ENCODE measurements at places on chromosomes 1 and 21.

DNA sequence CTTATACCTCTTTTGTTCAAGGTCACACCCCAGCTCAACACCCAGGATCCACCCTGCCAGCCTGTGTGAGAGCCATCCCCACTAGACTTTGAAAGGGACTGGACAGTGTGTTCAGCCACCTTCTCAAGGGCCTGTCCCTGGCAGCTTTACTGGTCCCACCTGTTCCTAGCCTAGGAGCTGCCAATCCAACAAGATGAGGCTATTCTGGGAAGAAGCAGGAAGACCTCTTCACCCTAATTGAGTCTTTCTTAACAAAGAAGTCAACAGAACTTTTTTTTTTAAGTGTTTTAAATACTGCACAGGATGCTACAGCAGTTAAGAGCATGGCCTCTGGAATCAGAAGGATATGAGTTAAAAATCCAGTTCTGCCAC, 95.8 kb upstream of the HOOK1 start:
- DNase-seq, result no peak

- DNase-seq, result no peak
Measured at GRCh38 chr1:108071601-108072000, 106.6 kb upstream of the VAV3 start.

- no peak for DNase-seq
Measured at GRCh38 chr1:115090540-115090939, 1.2 kb upstream of the TSPAN2 start.

- peak; percentile 29 for DNase-seq
Measured at GRCh38 chr21:38075833-38076587, 159.8 kb upstream of the KCNJ6 start.

GRCh38 chr1:109687641-109688499, at the start of gene GSTM1:
Gene GSTM1, plus strand, starts transcription at chr1:109687817. Its CDS starts 57 bp downstream, at chr1:109687874.
- no peak for DNase-seq

- DNase-seq, result no peak
Measured at GRCh38 chr1:62572476-62572875, 24.8 kb upstream of the ANGPTL3 start.

- no peak for DNase-seq
Measured at GRCh38 chr1:61210435-61211154, 128.2 kb downstream of the NFIA start.

DNA sequence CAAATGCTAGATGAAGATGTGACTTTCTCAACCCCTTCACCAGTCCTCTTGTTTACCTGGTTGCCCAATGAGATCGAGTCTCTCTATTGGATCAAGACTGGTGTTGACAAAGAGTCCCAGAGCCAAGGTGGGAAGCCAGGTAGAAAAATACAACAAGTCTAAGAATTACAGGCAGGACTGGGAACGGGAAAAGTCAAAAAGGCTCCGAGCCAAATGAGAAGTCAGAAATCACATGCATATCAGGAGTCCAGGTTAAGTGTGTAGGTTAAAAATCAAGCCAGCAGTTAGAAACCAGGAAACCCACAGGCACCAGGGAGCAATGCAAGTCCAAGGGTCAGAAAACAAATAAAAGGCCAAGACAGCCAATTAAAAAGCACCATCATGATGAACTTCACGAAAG, 27.4 kb upstream of the DUSP23 start:
- DNase-seq, result no peak

GRCh38 chr1:202113690-202114300, 8.9 kb upstream of the GPR37L1 start:
- no peak for DNase-seq

DNA sequence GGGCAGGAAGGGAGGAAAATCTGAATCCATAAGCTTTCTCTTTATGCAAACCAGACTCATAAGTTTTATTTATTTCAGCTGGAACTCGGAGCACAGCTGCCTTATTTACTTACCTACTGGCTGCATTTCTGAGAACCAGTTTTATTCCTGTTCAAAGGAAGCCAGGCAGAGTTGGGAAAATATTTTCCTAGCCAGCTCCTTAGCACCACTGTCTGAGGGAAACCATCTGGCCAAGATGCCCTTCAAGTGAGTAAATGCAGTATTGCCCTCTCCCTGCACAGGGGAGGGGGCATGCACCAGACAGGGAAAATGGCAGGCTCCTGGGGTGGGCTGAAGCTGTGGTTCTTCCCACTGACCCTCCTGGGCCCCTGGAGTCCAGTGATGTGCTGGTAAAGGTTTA, 28.9 kb upstream of the FMOD start:
- DNase-seq, result no peak

DNA sequence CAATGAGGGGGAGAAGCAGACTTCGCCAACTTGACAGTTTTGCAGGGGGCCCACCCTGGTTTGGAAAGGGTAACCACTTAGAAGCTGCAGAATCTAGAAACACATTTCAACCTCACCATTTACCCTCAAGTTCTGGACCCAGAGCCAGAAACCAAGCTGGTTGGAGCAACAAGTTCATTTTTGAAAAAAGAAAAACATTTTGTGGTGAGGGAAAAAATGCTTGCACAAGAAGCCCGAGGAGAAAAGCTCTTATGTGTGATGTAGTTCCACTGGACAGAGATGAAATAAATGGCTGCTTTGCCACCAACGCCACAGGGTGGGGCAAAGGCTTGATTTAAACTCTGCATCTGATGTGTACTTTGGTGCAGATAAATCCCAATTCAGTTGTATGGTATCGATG, 10.6 kb upstream of the NGF start:
- DNase-seq, result no peak

GRCh38 chr1:60867782-60868181, 214.6 kb upstream of the NFIA start:
- DNase-seq, result no peak

DNA sequence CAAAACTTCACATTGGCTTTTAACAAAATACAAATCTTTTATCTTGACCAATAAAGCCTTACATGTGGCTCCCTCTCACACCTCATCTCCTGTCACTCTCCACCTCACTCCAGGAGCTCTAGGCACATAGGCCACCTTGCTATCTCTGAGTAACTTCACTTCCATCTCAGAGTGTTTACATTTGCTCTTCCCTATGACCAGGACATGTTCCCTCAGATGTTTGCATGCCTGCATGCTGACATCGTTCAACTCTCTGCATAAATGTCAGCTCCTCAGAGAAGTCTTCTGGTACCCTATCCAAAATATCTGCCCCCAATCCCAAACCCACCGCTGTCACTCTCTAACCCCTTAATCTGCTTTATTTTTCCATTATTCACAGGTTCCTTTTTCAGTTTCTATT, 110.9 kb downstream of the TOMM20 start:
- no peak for DNase-seq

GRCh38 chr1:214850432-214851050, 232.0 kb upstream of the KCNK2 start:
- no peak for DNase-seq

DNA sequence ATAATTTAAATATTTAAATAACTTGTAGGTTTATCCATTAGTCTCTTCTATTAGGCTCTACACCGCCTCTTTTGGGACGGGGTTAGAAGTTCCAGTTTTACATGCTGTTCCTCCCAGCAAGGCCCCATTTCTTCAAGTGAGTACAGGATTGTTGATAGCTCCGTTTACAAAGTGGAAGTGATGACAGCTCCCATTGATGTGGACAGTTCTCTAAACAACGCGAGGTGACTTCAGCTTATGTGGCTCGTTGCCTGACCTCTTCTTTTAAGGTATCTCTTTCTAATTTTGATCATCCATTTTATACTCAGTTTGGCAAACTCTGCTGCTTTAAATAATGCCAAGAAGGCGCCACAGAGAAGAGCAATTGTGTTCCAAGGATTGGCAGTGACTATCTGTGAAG, 49.7 kb downstream of the PACC1 start:
- no peak for DNase-seq

GRCh38 chr1:145758116-145758515, 38.8 kb downstream of the CD160 start:
- DNase-seq, result no peak

DNA sequence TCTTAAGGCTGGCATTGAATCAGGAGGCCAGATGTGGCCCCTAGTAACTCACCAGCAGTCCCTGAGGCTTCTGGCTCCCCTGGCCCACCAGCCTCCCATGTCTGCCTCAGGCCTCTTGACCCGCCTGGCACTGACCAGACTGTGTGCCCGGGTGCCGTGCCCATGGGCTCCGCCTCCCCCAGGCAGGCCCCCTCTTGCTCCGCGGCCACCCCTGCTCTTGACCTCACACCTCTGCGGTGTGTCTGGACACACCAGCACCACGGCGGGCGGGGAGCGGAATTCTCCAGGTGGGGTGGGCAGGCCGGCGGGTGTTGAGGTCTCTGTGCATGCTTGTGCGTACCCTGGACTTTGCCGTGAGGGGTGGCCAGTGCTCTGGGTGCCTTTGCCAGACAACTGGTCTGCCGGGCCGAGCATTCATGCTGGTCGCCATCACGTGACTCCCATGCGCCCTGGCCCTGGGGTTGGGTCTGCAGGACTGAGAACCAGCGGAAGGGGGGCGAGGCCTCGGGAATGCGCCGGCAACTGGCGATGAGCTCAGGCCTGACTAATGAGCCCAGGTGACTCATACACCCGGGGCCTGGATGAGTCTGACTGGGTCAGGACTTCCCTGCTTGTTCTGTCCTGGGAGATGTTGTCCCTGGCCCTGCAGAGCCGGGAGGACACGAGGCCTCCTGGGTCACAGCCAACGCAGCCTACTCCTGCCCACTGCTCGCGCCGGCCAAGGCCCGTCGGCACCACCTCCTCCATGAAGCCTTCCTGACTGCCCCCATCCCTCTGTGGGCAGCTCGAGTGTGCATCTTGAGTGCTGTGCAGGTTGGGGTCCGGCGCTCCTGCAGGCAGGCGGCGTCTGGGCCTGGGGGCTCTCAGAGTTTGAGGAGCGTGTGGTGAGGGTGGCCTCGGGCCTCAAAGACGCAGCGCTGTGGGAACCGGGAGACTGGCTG, 22.6 kb downstream of the COL18A1 start:
- DNase-seq, result no peak

DNA sequence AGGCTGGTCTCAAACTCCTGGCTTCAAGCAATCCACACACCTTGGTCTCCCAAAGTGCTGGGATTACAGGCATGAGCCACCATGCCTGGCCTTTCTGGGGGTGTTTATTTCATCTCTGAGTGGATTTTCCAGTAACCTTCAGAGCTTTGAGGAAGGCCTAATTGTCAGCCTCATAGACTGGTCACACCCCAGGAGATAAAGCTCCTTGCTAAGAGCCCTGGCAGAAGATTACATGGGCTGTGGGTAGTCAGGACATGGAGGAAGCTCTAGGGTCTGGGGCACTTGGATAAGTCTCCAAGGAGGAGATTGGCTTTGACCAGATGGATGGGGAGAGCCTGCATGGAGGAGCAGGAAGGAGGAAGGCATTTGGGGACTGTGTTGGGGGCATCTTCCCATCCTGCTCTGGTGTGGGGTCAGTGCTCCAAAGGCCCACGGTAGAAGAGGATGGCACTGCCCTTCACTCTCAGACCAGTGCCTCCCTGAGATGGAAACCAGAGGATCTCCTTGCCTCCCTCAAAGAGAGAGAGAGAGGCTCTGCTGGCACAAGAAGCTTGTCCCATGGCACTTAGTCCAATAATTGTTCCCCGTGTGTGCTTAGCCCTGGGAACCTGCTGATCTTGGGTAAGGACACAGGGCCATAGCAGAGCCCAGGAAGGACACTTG, 14.7 kb upstream of the GSTM4 start:
- DNase-seq, result no peak

DNA sequence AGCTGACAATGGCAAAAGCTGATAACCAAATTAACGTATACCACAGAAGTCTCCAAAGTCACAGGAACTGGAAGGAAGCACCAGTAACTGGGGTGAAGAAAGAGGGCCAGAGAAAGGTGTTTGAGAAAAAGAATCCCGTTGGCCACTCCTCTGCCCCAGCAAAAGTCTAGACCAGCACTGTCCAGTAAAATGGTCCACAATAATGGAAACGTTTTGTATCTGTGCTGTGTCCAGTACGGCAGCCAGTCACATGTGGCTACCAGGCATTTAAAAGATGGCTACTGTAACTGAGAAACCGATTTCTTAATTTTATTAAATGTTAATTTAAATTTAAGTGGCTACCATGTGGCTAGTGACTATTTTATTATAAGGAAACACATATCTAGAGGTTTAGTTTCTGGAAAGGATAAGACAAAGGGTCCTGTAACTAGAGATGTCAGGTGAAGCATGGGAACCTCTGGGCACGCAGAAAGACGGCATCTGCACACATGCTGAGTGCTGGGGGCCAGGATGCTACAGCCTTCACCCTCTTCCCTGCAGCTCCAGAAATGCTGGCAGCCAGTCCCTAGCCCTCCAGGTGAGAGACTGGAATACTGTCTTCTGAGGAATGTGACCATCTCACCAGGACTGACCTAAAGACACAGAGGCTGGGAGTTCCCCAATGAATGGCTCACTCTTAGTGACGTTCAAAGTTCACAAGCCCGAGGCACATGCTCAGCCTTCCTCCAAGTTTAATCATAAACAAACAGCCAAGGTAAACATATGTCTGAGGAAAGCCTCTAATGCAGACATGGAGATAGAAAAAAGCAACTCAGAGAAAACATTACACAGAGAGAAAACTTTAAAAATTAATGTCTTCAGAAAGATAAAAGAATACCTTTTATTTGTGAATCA, 50.7 kb downstream of the JAK1 start:
- no peak for DNase-seq

DNA sequence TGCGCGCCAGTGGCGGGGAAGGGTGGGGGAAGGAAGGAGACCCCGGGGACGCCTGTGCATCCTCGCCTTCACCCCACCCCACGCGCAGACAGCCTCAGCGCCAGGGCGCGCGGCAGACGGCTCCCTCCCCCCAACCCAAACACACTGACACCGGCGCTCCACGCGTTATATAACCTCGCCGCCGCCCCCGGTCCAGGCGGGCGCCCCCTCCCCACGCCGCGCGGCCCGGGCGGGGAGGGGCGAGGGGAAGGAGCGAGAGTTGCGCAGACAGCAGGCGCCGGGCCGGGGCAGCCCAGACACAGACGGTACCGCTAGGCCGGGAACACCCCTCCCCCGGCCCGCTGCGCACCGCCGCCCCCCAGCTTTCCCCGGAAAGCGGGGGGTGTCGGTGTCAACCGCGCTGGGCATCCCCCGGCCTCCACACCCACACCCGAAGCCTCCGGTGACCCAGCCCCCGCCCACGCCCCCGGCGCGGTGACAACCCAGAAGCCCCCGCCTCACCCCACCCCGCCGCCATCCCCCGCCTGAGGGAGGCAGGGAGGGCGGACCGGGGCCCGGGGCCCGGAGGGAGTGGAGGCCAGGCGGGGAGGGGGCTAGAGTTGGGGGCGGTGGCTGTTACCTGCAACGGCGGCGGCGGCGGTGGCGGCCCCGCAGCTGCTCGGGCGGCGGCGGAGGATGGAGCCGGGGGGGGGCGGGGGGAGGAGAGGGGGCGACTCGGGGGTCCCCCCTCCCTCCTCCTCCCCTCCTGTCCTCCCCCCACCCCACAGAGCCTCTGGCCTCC, 432 bp downstream of the AKT3 start:
- DNase-seq, result peak; percentile 72

Measured in right hindlimb (tissue), 1 donor.